ENCODE measurements at places on chromosomes 11 and 22. TPM values are rescaled to one million over a fixed set of nuclear protein-coding genes. Genes with fewer than 3 reads are reported as not detected.

DNA sequence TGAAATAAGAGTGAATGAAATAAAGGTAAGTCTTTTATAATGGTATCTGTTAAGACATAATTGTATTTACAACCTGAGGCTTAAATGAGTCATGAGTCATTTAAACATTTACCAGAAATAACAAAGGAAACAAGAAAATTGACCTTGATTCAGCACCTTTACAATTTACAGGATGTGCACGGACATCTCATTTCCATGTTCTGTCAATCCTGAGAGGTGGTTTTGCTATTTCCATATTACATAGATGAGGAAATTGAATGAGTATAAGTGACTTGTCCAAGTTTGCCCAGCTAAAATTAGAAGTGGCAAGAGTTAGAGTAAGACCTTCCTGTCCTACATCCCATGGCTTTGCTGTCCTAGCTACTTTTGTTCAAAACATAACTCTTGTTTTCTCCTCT lies 89.1 kb downstream of the TRIM44 start:
- DNase-seq: no peak

- DNase-seq: no peak
Observed at GRCh38 chr11:72759468-72759985, 7.3 kb upstream of the ARAP1 start.

DNA sequence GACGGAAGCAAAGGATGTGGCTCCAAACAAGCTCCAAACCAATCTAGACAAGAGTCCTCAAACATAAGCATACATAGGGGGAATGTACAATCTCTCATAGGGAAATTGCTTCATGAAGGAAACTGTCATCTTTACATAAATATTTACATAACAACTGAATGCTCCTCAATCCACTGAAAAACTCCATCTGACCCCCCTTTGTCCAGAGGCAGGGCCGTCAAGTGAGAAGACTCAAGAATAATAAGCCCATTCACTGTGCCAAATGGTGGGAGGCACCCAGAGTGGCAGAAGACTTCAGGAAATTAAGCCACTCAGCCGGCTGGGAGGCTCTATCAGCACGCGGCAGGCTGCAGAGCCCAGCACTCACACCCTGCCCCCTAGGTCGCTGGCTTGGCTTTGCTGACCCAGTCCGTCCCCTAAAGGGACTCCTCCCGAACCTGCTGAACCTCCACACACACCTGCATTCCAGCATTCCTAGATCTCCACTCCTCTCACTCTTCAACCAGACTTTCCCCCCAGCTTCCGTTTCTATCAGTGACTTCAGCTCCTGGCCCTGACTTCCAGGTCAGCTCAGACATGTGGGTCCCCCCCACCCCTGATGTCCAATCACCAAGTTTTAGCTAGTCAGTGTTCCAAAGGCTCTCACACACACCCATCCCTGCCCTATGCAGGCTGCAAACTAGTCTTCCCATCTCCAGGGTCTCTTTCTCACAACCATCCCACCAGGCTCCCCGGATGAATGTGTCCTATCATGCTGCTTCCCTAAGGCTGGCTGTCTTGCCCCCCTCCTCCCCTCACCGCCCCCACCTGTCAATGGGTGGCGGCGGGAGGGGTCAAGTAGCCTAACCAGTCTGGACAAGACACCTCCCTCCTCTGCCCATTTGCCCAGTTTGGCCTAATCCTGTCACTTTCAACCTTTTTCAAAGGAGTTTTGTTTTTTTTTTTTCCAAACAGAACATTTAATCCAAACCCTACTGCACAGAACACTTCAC lies 11.3 kb downstream of the VPS37C start:
- no peak for DNase-seq

GRCh38 chr11:46125284-46125683 lies 4.0 kb upstream of the PHF21A start:
- no peak for DNase-seq

Gene PANX3
- total RNA-seq: 0.04 TPM

DNA sequence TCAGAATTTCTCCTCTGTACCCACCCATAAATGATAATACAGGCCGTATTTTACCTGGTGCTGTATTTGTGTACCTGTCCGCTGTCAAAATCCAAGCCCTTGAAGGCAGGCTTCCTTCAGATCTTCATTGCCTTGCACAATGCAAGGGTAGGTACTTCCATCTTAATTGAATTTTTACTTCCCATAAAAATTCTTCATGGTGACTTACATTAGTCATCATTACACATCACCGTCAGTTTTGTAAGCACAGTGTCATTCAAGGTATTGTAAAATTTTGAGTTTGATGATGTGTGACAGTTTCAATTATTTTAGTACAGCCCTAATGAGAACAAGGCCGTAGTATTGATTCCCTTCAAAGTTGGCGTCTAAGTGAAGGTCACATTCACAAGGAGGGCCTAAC lies 770 bp upstream of the TSG101 start:
- DNase-seq: peak; percentile 23

DNA sequence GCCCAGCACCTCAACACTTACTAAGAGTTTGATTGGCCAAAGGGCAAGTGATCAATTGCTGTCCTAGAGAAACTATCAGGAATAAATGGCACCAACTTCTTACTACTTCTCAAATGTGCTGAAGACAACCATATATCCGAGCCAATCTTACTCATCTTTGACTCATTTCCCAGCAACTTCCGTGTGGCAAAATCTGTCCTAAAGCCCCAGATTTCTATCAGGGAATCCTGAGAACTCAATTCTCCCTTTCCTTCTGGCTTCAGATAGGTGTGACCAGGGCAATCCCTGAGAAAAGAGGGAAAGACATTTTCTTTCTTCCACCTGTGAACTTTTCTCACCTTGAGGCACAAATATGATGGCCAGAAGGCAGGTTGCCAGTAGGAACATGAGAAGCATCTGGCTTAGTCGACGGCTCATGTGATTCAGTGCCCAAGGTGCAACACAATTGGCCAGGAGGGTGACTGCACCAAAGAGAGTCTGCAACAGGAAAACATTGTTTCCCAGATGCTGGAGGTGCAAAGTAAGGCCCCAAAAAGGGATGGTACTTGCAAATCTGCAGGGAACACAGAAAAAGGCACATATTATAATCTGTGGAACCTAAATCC lies 21.8 kb upstream of the SLC22A24 start:
- DNase-seq: no peak

Gene NAALAD2
- 5.5 TPM for total RNA-seq

Gene C11orf91
- not detected for total RNA-seq

Gene SIDT2
- 14.8 TPM for total RNA-seq

DNA sequence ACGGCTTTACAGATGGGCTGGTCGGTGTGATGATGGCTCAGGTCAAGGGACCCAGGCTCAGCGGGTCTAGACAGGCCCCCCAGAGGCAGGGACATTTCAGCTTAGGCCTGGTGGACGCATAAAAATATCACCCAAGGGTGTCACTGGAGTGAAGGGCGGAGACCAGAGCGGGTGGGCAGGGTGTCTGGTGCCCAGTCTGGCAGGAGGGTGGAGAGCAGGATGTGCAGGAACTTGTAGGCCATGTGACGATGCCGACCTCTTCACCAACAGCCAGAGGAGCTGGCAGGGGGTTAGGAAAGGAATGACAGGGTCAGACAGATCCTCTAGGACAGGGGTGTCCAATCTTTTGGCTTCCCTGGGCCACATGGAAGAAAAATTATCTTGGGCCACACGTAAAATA lies 4.5 kb downstream of the MAPK8IP1 start:
- DNase-seq: no peak

DNA sequence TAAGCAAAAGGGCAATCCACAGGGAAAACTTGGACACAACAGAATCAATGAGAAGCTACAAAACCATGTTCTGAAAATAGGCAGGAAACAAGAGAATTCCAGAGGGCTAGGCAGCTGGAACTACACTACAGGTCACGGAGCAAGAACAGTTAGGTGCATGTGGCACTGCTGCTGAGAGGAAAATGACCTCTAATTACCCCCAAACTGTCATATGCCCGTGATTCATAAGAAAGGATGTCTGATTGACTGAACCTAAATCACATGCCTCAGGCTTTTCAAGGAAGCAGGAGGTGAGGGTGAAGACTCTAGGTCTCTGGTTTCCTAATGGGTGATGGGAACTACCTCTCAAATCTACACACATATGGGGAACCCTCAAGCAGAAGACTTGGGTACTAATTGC lies 17.9 kb upstream of the RRAS2 start:
- no peak for DNase-seq

DNA sequence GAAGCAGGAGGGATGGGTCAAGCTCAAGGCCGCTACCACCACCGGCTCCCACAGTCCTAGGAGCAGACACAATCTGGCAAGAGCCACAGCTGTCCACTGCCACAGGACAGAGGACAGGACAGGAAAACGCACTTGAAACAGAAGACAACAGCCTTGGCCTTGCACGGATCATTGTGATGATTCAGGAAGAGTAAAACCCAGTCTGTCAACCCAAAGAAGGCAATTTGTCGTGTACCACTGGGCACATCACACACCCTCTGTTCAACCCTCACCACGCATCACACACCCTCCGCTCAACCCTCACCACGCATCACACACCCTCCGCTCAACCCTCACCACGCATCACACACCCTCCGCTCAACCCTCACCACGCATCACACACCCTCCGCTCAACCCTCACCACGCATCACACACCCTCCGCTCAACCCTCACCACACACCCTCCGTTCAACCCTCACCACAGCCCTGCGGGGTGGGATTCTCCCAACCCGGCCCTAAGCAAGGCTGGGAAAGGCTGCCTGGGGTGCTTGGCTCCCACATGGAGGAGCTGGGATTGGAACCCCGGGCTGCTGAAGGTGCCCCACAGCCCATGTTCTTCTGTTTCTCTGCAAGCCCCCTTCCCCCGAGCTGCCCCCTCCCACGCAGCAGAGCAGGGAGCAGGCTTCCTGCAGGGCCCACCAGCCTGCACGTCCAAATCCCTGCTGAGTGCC lies 11.3 kb upstream of the CDC42BPG start:
- DNase-seq: no peak

Gene UVRAG
- 9.8 TPM for total RNA-seq

Gene KLHDC7B
- not detected for total RNA-seq

Gene ROBO4
- total RNA-seq: 17.8 TPM

DNA sequence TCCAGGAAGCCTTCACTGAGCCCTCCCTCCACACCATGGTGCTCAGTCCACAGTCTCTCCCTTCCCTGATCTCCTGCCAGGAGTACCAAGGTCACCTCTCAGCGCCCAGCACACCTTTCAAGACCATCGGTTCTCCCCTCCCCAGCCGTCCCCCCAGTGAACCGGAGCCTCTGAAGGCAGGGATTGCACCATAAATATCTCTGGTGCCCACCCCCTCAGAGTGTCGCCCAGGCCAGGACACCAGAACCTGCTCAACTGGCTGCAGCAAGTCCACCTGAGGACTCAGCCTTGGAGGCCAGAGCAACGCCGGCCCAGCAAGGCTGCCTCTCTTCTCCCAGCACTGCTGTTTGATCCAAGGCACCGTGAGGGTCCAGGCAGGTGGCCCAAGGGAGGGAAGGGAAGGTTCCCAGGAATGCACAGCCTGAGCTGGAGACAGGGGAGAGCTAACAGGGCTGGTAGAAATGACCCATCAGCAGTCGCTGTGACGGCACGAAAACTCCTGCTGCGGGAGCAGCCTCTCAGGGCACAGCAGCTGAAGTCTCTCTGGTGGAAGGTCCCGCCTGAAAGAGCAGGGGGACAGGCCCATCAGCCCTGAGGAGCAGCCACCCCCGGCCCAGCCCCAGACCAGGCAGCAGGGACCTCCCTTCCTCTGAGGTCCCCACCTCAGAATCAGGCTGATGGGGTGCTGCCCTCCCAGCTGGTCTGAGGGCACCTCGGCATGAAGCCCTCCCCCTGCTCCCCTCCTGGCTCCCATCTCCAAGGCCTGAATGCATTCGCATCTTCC lies 80.3 kb downstream of the BUD13 start:
- no peak for DNase-seq

Gene ATG13
- total RNA-seq: 20.3 TPM

Gene MPPED1
- total RNA-seq: 0.89 TPM

GRCh38 chr11:84719935-84720577 lies 907.1 kb downstream of the DLG2 start:
- DNase-seq: peak; percentile 3

- peak; percentile 87 for DNase-seq
Observed at GRCh38 chr11:76267556-76267955, 61.3 kb upstream of the WNT11 start.

DNA sequence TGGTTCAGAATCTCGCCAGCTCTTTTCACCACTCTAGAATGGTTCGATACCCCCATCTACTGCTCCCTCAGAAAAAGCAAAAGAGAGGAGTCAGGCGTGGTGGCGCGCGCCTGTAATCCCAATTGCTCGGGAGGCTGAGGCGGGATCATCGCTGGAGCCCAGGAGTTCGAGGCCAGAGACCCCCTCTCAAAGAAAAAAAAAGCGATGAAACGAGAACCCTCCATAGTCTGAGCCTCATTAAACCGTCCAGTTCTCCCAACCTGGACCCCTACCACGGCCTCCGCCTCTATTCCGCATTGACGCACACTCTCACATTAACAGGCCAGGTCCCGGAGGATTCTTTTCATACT lies 439 bp downstream of the SPA17 start:
- DNase-seq: peak; percentile 13

Data from muscle of leg (tissue), 16 donors.